Mucosa of gallbladder (tissue), 1 donor: ENCODE measurements at places on chromosomes 13 and 19. TPM values are rescaled to one million over a fixed set of nuclear protein-coding genes. Genes with fewer than 3 reads are reported as not detected.

GRCh38 chr13:112972867-112973576 is 4.0 kb downstream of the MCF2L start:
- DNase-seq, result no peak

GRCh38 chr13:112704308-112705145 is 14.7 kb downstream of the ATP11A start:
- no peak for DNase-seq

GRCh38 chr19:456547-457110 is 4.2 kb downstream of the SHC2 start:
- DNase-seq, result no peak

URAD gene
- total RNA-seq, result not detected

KMT5C gene
- 24.9 TPM for total RNA-seq

CKM gene
- not detected for total RNA-seq

DNA sequence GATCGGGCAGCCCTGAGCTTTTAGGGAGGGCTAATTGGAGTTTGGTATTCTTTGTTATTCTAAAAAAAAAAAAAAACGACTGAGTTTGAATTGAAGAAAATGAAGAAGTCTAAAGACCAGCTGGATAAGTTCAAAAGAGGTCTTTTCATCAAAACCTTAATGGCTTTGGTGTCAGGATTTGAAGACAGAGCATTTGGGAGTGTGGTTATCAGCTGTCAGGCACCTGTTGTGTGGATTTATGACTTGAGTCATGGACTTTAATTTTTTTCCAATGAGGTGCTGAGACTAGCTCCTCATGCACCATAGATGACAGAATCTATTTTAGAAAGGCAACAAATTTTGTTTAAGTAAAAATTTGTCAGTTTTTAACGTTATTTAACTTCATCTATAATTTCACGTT is 72.5 kb downstream of the FREM2 start:
- no peak for DNase-seq

DNA sequence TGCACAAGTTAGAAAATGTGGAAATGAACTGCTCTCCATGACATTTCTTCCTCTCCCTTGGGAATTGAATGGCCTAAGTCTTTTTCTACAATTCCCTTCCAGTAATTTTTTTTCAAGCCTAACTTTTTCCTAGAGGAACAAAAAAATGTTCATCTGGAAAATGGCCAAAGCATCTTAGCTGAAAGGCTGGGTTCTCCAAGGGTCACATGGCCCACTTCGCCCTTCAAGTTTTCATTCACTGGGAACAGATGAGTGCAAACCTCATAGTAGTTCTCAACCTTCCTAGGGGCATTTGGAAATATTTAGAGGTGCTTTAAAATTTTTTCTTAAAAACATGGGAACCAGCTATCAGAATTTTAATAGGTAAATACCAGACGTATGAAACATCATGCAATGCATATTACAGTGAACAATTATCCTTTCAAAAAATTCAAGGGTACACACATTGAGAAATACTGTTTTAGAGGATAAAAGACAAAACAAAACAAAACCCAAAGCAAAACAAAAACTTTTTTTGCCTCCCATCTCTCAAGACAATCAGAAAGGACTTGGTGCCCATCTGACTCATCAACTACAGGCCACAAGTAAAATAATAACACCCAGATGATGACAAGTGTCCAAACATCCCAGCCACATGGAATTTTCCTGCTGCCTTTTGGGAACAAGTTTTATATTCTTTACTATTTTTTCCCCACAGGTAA is 208.8 kb downstream of the SLITRK6 start:
- DNase-seq, result no peak
